Brain pericyte (primary cell): ENCODE measurements at places on chromosomes 2 and 18.

DNA sequence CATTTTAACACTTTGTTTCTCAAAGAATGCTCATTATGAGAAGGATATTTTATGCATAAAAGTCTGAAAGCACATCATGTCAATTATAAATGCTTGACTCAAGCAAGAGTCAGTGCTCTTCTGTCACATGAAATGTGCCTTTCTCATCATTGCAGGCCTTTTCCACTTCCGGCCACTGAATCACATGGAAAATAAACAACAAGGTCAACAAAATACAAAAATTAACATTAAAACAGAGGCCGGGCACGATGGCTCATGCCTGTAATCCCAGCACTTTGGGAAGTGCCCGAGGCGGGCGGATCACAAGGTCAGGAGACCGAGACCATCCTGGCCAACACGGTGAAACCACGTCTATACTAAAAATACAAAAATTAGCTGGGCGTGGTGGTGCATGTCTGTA is 480.6 kb downstream of the SPAG16 start:
- DNase-seq, result no peak

DNA sequence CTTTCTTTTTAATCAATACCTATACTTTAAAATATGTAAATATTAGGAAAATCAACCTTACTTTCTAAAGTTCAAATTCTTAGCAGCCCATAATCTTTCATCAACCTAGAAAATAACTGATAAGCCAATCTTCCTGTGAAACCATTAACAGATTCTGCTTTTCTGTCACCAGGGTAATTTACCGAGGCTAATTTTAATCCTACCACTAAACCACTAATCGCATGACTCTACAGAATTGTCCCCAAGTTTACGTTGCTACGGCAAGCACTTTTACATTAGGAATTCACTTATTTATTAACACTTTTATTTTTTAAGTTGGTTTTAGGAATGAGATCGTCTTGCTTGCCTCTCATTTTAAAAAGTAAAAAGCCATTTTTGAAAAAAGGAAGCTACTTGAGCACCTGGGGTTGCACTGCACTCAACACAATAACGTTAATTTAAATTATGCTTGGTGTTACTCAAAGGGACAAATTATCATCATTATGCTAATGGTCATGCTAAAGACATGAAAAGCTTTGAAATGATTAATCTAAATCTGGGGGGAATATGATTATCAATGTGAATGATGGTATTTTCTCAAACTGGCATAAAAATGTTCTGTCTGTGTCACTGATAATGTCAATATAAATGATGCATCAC is 10.2 kb downstream of the ZNF516 start:
- DNase-seq, result no peak

GRCh38 chr2:195212586-195212985 is 444.4 kb upstream of the SLC39A10 start:
- no peak for DNase-seq

DNA sequence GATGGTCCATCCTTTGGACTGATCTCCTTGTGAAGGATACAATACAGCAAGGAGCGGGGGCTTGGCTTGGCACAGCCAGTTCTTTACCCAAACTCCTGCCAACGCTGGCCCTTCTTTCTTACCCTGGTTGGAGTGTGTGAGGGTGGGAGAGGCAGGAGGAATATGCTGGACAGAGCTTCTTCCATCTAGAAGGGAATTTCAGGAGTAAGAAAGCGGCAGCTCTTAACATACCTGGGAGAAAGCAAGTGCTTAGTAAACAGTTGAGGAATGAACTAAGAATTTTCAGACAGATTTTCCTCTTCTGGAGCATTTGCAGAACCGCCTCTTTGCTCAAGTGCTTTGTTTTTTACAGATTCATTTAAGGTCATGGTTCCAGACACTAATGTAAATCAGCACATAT is 72.8 kb downstream of the NEDD4L start:
- no peak for DNase-seq

DNA sequence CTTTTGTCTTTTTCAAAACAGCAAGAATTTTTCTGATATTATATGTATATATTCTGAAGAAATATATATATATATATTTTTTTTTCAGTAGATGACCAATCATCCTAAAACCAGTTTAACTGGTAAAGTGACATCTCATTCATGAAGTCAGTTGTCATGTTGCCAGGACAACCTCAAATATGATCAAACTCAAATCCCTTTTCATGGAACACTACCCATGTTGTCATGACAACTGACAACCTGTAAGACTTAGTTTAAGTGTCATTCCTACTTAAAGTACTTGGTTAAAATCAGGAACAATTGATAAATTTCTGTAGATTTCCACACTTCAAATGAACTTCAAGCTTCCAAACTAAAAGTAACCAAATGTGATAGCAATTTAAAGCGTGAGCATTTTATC is 101.8 kb upstream of the ERBB4 start:
- DNase-seq, result no peak

DNA sequence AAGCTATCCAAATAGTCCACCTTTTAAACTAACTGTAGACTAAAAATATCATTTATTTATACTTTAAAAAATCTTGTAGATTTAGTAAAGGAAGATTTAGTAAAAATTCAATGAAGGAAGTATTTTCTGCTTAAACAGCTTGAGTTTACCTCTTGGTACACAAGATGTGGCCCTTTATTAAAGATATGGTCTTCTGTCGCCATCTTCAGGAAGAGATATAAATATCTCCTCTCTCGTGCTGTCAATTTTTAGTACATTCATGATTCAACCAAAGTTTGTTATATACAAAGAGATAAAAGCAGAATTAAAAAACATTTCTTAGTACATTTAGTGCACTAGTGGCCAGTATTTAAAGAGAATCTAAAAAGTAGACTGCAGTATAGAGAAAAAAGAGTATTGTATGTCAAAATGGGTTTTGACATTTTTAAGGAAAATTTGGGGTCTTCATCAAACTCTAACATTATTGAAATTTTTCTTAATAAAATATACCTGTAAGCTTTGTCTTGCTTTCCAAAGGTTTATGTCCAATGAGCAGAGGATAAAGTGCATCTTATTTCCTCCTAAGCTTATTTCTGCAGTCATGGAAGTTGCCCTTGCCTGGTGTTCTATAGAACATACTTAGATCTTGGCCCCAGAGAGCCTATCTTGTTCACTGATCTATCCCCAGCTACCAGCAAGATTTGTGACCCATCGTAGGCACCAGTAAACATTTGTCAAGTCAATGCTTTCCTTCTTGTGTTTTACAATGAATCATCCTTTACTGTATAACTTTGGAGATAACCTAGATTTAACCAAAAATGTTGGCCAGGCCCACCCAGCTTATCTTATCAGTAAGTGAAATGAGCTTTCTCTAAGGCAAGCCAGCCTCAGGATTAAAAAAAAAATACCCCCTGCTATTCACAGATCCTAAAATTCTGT is 18.5 kb upstream of the EML6 start:
- no peak for DNase-seq
